KBM-7 (cell line): ENCODE measurements at places on chromosomes 13 and 19.

- no peak for DNase-seq
Measured at GRCh38 chr13:21749410-21749809, 78.5 kb downstream of the FGF9 start.

DNA sequence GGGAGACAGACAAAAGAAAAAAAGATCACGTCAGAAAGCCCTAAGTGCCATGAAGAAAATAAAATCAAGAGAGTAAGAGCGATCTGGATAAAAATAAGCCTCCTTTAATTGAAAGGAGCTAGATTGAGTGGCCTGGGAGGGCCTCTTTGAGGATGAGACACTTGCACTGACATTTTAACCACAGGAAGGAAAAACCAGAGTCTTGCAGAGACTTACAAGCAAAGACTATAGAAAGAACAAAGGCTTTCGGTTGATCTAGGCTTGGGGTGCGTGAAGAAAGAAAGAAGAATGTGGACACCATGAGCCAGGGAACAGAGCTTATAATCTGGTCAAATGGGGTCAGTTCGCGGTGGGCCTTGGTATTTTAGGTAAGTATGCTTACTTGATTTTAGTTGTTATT, 342.7 kb downstream of the COG6 start:
- no peak for DNase-seq

DNA sequence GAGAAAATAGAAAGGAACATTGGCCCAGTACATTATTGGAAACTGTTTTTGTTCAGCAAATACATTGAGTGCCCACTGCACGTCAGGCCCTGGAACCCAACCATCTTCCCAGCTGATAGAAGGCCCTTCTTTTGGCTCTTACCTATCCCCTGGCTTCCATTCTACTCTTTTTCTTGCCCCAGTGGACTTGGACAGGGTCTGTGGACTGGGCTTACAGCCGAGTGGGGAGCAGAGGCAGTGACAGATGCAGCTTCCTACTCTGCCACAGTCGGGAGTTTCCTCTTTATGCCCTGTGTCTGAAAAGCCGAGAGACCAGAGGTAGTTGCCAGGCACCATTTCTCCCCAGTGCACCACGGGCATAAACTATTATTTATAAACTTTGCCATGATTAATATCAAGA, 70.4 kb downstream of the ARHGAP35 start:
- DNase-seq: no peak

DNA sequence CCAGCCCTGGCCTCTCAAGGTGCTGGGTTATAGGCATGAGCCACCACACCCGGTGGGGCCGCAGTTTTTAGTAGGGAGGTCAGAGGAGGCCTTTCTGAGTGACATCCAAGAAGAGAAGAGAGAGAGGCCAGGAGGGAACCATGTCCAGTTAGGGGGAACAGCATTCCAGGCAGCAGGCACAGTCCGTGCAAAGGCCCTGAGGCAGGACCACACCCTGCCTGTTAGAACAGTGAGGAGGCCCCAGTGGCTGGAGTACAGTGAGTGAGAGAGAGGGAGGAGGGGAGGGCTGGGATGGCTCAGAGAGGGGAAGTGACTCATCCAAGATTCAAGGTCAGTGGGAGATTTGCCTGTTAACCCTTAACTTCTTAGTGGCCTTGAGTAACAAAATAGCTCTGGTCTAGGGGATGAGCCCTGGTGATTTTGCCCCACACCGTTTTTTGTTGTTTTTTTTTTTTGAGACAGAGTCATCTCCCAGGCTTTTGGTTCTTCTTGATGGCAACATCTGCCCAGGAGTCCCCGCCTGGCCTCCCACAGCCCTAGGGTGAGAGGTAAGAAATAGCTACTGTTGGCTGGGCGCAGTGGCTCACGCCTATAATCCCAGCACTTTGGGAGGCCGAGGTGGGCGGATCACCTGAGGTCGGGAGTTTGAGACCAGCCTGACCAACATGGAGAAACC, 2.7 kb upstream of the PLIN3 start:
- peak; percentile 92 for DNase-seq

- DNase-seq: no peak
Measured at GRCh38 chr13:111899714-111900389, 167.1 kb upstream of the SOX1 start.

GRCh38 chr19:34976611-34977010, 12.6 kb upstream of the ZNF792 start:
- DNase-seq: no peak

GRCh38 chr19:29680447-29680846, 15.2 kb downstream of the PLEKHF1 start:
- peak; percentile 78 for DNase-seq

DNA sequence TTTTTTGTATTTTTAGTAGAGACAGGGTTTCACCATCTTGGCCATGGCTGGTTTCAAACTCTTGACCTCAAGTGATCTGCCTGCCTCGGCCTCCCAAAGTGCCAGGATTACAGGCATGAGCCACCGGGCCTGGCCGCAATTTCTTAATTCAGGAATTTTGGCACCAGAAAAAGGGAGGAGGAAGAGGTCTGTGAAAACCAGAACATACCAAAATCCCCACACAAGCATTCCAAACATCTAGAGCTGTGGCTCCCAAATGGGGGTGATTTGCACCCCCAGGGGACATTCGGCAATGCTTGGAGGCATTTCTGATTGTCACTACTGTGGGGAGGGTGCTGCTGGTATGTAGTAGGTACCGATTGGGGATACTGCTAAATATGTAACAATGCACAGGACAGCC, 40.2 kb upstream of the ABCC4 start:
- DNase-seq: no peak

GRCh38 chr19:30873691-30874090, 475.5 kb downstream of the TSHZ3 start:
- DNase-seq: no peak

GRCh38 chr13:21833921-21834320, 163.0 kb downstream of the FGF9 start:
- DNase-seq: no peak

DNA sequence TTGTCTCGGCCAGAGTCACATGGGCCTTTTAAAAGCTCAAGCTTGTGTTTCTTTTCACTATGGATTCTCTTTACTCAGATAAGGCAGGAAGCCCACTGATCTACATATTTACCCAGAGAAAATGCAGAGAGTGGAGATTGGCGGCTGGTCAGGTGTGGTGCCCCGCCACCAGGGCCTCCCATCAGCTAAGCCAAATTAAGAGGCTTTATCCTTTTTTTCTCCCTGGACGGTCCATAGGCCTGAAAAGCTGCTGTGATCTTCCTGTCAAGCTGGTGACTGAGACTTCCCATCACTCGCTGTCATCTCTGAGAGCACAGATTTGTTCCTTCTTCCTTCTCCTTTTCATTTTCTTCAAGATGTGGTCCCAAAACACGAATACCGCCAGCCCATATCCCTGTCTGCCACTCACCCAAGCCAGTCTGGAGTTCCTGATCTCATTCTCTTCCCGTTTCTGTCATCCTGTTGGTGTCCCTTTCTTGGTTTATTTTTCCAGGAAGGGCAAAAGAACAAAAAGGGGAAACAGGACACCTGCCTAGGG, 1.9 kb downstream of the SAFB start:
- DNase-seq: peak; percentile 27

- DNase-seq: no peak
Measured at GRCh38 chr19:6971366-6971765, 49.9 kb downstream of the MBD3L2B start.

DNA sequence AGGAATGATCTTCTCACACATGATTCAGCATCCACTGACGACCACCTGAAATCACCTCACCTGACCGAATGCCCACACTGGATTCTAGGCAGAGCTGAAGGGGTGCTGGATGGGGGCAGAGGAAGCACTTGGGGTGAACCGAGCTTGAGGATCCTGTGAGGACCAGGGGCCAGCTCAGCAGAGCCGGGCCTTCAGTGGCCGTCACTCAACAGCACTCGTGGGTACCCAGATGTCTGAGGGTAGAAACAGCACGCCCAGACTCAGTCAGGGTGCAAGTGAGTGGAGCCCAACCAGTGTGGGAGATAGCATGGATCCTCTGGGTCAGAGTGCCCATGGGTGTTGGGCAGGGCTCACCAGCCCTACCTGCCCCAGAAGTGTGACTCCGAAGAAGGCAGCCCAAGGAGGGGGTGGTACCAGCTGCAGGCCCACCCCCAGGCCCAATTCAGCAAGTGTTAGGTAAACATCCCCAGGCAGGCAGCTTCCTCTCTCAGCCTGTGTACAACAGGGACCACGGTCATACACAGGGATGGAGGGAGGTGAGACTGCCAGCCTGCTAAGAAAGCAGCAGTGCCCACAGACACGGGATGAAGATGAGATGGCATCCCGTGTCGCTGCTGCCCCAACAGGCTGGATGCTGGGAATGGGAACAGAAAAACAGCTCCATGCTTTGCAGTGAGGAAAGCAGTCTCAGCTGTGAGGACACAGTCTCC, 16.6 kb downstream of the GJA3 start:
- no peak for DNase-seq

DNA sequence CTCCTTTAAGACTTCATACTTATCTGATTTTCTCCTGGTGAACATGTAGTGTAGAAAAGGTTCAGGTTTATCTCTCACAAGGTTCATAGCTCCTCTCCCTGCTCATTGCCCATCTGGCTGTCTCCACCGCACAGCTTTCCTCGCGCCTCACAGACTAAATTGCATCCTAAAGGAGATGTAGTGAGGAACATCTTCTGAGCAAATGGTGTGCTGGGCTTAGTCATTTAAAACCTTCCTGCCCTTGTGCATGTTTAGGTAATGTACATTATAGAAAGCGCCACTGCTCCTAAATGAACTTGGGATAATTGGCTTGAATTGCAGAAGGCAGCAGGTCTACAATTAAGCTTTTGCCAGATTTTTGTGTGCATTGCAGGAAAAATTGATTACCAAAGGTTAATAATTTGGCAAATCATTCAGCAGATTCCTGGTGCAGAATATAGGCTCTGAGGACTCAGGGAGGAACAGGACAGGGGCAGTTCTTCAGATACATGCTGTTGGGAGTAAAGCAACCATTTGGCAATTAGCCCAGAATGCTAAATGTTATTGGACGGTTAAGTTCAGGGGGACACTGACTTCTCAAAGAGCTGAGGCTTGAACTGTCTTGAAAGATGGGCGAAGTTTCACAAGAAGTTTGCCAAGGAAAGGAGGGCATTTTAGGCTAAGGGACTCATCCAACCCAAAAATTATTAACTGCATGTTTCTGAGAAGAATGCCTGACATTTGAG, 108.4 kb upstream of the CLDN10 start:
- no peak for DNase-seq

DNA sequence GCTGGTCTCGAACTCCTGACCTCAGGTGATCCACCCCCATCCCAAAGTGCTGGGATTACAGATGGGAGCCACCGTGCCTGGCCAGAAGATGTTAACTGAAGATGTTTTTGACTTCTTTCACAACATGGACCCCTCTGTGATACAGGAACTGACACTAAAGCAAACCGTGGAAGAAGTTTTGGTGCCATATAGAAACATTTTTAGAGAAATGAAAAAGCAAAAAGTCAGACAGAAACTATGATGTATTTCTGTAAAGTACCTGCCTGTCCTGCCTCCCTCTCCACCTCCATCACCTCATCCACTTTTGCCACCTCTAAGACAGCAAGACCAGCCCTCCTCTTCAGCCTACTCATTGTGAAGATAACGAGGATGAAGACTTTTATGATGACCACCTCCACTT, 11.3 kb downstream of the FBXO27 start:
- no peak for DNase-seq

DNA sequence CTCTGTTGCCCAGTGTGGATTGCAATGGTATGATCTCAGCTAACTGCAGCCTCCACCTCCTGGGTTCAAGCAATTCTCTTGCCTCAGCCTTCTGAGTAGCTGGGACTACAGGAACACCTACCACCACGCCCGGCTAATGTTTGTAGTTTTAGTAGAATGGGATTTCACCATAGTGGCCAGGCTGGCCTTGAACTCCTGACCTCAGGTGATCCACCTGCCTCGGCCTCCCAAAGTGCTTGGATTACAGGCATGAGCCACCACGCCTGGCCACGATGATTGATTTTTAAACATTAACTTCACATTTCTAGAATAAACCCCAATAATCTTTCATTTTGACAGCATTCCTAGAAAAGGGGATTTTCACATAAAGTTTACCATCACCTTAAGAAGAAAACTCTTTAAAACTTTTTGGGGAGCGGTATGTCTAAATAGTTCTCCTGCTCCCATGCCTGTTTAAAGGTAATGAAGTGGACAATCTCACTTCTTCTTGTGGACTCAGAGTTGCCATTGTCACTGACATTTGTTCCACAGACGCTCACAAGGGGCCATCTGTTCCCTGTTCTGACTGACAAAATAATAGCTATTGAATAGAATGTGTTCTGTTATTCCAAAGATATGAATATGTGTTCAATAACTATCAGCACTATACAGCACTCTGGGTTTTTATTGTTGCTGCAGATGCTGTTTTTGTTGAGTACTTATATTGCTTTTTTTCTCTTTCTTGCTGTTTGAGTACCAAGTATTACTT, 66.1 kb upstream of the C1QTNF9B start:
- no peak for DNase-seq

- no peak for DNase-seq
Measured at GRCh38 chr13:31639443-31640163, 99.7 kb upstream of the RXFP2 start.

DNA sequence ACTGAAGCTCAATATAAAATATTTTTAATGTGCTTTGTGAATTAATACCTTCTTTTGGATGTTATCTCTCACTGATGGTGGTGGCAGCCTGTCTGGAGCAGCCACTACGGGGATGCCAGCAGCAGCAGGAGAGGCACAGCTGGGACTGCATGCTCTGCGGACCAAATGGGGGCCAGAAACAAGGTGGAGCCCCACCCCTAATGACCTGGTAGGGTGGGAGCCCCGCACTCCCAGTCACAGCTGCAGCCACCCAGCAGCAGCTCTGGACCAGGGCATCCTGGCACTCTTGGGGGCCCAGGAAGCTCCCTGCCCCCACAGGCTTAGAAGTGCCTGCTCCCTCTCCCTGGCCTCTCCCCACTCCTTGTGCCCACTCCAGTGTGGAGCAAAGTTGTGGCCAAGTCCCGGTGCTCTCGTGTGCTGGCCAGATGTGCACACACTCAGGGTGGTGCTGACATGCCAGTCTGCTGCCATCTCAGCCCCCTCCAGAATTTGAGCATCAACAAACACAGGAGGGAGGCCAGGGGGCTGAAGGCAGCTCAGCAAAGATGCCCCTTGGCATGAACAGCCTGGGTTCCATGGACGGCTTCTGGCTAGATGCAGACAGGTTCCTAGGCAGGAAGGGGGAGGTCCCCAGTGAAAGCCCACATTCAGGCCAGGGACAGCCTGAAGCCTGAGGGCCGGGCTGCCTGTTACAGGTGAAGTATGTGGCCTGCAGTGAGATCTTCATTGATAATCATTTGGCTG, 696.7 kb upstream of the SLITRK5 start:
- no peak for DNase-seq

- DNase-seq: no peak
Measured at GRCh38 chr13:60286707-60287106, 110.3 kb upstream of the TDRD3 start.

DNA sequence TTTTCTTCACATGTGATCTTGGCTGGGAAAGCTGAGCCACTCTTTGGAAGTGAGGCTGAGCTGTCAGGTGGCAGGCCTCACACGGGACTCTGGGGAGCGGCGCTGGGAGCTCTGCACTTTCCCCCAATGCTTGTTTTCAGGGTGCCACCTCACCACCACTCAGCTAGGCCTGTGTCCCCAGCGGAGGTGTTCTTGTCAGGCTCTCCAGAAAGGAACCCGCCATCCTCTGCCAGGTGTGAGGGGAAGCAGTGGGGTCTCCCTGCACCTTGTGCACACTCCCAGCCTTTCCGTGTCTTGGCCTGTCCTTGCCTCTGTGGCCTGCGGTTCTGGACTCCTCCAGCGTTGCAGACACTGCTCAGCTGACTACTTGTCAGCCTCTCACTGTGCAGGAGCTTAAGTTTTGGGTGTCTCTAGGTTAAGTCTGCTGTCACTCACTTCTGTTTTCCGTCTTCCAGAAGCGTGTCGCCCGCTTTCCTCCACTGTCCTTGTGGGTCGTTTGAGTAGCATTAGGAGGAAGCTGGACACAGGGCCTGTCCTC, 51.9 kb downstream of the GGACT start:
- no peak for DNase-seq
